ENCODE measurements at places on chromosomes 5 and 9.

DNA sequence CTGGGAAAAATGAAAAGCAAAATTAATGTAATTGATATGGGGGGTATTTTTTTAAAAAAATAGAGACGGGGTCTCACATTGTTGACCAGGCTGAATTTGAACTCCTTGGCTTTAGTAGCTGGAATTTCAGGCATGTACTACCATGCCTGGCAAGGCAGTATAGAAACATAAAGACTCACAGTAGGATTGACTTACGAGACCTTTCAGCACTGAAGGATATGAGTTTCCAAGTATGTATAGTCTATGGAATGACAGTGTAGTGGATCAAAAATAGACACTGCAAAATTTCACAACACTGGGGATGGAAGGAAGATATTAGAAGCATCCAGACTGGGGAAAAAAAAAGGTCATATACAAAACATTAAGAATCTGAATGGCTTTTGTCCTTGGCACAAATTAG is 6.8 kb downstream of the DCP2 start:
- DNase-seq = no peak

GRCh38 chr5:16805486-16805885 is 130.6 kb downstream of the MYO10 start:
- DNase-seq = no peak

- DNase-seq = no peak
Measured at GRCh38 chr5:131613423-131613822, 21.6 kb downstream of the RAPGEF6 start.

- DNase-seq = no peak
Measured at GRCh38 chr5:2651116-2651515, 100.4 kb downstream of the IRX2 start.

DNA sequence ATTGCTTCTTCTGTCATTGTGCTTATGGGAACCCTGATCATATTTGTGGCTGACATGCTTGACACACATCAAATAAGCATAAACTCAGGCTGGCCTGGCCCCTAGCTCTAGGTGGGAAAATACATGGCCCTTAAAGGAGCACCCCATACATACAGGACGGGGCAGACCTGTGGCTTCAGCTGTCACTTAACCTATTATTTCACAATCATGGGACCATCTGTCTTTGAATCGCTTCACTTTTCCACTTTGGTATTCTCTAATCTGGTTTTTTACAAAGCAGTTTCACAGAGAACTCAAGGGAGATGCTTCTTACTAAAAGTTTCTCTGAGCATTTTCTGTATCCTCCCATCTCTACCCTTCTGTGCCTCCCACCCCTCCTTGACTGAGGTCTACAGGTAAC is 34.6 kb upstream of the LRRTM2 start:
- DNase-seq = no peak

DNA sequence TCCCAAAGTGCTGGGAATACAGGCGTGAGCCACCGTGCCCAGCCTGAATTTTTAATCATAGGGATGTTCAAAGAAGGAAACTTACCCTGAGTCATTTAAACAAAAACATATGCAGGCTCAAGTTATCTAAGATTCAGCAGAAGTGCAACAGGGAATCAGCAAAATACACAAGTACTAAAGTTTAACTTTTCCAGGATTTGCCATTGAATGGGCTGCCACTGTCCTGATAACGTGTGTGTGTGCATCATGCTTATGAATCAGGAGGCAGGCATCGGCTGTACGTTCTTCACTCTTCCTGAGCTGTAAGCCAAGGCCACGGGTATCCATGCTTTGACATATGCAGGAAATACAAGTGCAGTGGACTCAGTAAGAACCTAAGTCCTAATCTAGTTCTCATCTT is 48.8 kb upstream of the FST start:
- DNase-seq = peak; percentile 39

GRCh38 chr5:147223948-147224791 is 10.7 kb upstream of the STK32A start:
- DNase-seq = peak; percentile 73

DNA sequence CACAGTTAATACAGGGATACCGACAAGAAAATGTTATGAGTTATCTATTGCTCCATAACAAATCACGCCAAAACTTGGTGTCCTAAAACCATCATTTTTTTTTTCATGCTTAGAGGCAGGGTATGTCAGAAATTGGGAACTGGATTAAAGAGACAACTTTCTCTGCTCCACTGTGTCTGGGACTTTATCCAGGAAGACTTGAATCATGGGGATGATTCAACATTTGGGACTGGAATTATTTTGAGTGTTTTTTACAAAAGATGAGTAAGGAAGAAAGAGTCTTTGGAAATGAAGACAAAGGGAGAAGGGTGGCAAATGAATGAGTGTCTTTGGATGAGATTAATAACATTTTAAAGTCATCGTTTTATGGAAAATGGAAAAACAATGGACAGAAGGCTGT is 1883.7 kb upstream of the C9orf72 start:
- peak; percentile 73 for DNase-seq

GRCh38 chr9:13862654-13863053 is 451.3 kb downstream of the NFIB start:
- no peak for DNase-seq

DNA sequence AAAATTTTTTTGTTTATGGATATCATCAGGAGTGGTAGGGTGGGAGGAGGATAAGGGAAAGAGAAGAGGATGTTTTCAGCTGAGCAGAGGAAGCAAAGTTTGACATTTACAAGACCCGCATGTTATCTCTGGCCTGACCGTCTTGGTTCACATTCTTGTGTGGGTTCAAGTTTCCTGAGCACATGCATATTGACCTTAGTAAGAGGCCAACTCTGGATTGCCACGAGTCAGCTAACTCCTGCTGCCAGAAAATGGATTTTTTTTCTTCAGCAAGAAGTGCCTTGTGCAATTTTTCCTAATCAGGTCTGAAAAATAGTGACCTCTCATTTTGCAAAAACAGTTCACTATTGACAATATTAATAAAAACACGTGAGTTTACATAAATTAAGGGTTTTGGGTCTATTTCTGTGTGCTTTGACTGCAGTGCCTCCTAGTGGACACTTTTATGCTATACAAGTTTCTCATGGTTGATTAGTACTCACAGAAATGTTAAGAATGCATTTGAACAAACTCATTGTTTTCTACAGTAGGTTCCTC is 27.1 kb upstream of the BASP1 start:
- DNase-seq = peak; percentile 92

GRCh38 chr9:119368681-119369581 is at the start of gene BRINP1:
Gene BRINP1, minus strand, starts transcription at chr9:119369435. Its CDS starts 56,080 bp downstream, at chr9:119313355.
- DNase-seq = peak; percentile 4

DNA sequence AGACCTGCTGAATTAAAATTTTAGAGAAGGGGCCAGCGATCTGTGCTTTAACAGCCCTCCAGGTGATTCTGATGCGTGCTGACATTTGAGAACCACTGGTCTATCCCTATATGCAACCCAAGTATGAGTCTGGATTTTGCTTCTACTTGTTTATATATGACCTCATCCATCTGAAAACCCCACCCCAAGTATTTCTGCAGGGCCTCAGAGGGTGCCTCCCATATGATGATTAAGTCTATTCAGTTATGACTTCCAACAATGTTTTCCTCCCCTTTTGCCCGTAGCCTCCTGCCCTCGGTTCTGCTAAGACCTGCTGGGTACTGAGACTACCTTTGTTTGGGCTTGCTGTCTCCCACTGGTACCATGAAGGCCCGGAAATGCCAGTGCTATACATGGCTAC is 376.0 kb upstream of the SMARCA2 start:
- DNase-seq = no peak

DNA sequence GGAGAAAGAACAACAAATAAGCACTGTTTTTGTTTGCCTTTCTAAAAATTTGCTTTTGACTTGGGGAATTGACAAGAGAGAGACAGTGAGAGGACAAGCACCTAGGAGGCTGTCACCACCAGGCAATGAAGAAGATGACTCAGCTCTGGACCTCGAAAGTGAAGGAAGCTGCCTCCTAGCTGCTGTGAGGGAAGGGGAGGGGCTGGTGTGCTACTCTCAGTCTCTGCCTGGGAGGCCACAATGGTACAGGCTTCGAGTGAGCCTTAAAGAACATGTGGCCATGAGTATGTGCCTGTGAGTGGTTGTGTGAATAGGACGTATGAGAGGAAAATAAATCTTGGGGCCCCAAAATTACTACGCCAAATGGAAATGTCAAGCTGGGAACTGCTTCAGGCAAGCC is 7.1 kb upstream of the PLK2 start:
- DNase-seq = peak; percentile 51

DNA sequence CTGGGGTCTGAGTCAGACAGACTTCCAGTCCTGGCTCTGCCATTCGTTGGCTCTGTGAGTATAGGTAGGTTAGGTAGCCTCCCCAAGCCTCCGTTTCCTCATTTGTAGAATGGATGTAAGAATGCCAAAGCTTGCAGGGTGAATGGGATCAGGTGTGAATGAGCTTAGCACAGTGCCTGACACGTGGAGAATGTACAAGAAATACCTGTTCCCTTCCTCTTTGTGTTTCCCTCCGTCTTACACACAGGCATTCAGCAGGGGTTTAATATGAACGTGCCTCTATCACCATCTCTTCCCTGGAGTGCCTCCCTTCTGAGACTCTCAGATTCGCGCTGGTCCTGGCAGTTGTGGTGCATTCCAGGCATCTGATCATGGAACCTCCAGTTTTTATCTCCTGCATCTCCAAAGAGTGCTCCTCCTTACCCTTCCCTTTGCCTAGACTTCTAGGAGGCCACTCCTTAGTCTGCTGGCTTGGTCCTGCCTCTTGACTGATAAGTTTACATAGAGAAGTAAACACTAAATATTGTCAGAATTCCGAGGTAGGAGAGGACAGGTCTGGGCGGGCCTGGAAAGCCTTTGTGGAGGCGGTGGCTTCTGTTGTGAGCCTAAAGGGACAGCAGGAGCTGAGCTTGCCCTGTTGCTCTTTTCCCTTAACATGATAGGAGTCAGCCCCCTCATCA is 199.4 kb downstream of the AOPEP start:
- DNase-seq = no peak

DNA sequence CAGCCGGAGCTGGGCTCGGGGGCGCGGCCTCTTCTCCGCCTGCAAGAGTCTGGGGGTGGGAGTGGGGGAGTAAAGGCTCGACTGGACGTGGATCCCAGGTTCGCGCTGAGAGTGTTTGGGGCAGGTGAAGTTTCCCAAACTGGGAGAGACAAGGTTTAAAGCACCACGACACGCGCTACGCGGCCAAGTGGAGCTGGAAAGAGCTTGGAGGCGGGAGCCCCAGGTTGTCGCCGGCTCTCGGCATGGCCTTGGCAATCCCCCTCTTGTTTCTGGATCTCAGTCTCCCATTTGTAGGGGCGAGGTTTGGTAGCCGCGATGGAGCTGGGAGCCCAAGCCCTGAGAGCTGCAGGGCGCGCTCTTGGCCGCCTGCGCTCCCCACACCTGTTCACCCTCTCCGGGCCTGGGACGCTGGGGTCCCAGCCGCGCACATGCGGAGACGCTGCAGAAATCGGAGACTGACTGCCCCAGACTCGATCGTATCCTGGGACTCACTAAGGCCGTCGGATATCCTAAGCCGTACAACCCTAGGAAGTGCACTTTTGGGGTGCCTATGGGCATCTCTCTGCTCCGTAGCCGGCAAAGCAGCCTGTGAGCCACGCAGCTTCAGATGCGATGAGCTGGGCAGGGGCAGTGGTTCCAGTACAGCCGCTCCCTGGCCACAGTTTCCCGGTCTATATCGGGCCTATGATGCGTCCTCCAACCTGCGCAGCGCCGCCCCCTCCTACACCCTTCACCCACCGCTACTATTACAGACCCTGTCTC is 937 bp downstream of the TMOD1 start:
- DNase-seq = no peak

GRCh38 chr5:76224898-76225297 is 141.7 kb downstream of the SV2C start:
- no peak for DNase-seq

DNA sequence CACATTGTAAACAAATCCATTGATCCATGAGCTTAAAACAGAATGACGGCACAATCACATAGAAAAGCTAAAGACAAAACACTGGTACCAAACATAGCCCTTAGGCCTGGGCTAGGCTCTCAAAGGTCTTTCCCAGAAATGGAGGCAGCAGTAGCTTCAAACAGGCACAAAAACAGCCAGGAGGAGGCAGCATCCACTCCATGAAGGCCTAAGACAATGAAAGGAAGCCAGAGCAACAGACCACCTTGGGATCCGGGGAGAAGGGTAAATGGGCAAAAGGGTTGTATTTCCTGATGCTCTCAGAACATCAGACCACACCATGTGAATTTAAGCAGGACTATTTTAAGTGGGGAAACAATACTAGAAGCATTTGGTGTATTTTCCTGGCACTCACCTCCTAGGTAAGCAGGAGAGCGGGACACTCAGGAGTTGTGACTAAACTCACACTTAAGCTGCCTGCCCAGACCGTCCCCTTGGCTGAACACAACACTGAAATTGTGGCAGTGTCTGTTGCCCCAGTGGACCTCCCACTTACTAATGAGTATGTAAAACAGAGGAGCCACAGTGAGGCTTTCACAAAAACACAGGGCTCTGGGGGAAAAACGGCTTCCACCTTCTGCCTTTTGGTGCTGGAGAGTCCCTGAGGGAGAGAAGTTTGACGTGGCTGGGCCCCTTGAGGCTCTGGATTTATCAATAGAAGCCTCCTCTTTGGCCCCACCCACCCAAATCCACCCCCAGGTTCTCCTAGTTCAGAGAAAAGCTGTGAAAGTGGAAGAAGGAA is 11.9 kb downstream of the GNPDA1 start:
- peak; percentile 41 for DNase-seq

- DNase-seq = peak; percentile 72
Measured at GRCh38 chr5:43616535-43616934, 13.6 kb downstream of the NNT start.

DNA sequence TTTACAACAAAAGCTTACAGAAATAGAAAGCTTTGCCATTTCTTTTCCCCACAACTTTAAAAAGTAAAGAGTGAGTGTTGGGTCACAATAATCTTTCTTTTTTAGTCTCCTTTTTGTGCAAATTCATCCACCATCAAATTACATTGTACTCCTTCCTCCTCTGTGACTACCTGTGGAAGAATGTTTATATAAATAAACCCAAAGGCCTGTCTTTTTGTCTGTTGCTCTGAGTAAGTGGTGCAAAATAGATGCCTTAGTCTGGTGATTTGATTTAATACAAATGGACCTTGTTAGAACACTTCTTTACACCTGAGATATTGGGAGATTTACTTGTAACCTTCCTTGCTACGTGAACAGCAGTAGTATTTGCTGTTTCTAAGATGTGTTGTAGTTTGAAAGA is 53.5 kb upstream of the TAF11L2 start:
- no peak for DNase-seq

GRCh38 chr5:24816206-24816605 is 171.4 kb upstream of the CDH10 start:
- no peak for DNase-seq

Measured in fibroblast of pulmonary artery (primary cell).